Cardiac muscle cell (in vitro differentiated cells and primary cell): ENCODE measurements at places on chromosomes 1 and 21.

GRCh38 chr1:41218152-41218551 lies 24.0 kb downstream of the SCMH1 start:
- H3K36me3 ChIP-seq, result peaks cover 1% of the 10 kb centered on the region
- peaks cover 9% of the 10 kb centered on the region for H3K4me1 ChIP-seq
- H3K4me3 ChIP-seq, result no peak overlapping the region
- no peak overlapping the region for H3K27ac ChIP-seq
- H3K27me3 ChIP-seq, result no peaks in the 10 kb centered on the region

DNA sequence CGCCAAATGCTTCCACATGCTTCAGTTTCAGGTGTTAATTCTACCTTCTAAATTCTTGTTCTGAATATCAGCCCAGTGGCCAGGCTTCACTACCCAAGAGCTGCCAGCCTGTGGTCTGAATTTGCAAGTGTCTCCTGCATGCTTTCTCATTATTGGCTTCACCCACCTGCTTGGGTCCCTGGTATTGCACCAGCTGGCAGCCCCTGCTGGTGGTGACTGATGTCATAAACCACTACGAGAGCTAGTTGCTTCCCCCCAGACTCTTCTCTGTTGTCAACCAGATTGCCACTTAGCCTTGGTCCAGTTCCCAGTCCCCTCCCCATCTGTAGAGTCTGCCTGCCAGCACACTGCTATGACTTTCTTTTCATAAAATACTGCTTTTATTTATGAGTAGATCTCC lies 197.7 kb upstream of the DUSP10 start:
- no peak overlapping the region for H3K4me3 ChIP-seq
- no peak overlapping the region for H3K27ac ChIP-seq
- no peaks in the 10 kb centered on the region for H3K27me3 ChIP-seq
- no peak for DNase-seq
- H3K36me3 ChIP-seq, result no peaks in the 10 kb centered on the region

- no peaks in the 10 kb centered on the region for H3K36me3 ChIP-seq
- peaks cover 1% of the 10 kb centered on the region for H3K4me1 ChIP-seq
- DNase-seq, result no peak
These were observed 70.2 kb downstream of the TAS1R2 start for GRCh38 chr1:18789246-18789645.

- H3K4me1 ChIP-seq, result peaks cover 39% of the 10 kb centered on the region
- no peaks in the 10 kb centered on the region for H3K36me3 ChIP-seq
- peak; percentile 92 for DNase-seq
- no peak overlapping the region for H3K4me3 ChIP-seq
- H3K27me3 ChIP-seq, result no peaks in the 10 kb centered on the region
These were observed 15.2 kb downstream of the PTPRF start for GRCh38 chr1:43545695-43546387.

DNA sequence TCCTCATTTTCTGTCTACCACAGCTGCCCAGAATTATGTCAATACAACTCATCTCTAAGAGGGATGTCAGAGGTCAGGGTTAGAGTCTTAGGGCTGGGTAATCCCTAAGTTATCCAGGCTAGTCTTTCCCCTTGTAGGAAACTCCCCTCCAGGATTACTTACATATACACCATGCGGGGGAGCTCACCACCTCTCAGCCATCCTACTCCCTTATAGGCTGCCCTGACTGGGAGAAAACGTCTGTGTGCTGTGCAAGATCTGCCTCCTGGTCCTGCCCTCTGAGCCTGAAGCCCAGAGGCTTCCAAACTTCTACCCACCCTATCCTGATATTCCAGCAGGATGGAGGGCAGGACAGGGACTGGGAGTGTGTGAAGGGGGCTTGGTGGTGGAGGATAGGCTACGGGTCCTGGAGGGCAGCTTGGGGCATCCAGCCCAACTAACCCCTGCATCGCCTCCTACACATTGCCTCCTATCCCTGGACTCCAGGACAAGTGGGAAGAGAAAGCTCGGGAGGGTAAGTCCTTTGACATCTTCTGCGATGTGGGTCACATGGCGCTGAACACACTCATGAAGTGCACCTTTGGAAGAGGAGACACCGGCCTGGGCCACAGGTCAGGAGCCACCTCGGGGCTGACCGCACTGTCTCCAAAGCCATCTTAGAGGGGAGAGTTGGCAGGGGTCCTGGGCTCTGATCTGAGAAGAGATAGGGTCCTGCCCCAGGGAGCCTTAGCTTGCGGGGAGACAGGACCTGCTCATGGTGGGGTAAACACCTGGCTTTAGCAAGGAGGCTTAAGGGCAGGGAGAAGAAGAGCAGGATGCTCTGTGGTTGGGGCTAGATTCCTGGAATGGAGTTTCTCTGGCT lies 14.4 kb downstream of the CYP4B1 start:
- no peaks in the 10 kb centered on the region for H3K36me3 ChIP-seq
- H3K27ac ChIP-seq, result no peak overlapping the region
- H3K4me1 ChIP-seq, result no peaks in the 10 kb centered on the region
- no peak for DNase-seq

GRCh38 chr1:235597867-235598553 lies 51.6 kb downstream of the GNG4 start:
- peak; percentile 4 for DNase-seq
- no peaks in the 10 kb centered on the region for H3K27me3 ChIP-seq
- H3K4me3 ChIP-seq, result no peak overlapping the region
- H3K27ac ChIP-seq, result no peak overlapping the region
- H3K4me1 ChIP-seq, result no peaks in the 10 kb centered on the region

DNA sequence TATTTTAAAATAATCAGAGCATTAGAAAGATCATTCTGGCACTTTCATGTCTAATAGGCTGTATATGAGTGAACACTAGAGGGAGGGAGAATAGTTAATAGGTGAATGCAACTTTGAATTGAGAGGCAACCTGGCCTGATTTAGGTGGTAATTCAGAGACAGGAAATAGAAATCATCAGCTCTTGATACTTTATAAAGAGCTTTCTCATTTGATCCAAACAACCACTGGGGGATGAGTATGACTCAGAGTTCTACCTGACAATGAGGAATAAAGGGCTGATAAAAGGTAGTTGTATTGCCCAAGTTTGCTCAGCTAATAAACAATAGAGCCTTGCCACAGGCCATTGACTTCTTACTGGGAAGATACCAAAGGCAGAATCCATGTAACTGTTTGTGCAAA lies 5.2 kb upstream of the FAM89A start:
- H3K4me1 ChIP-seq, result no peaks in the 10 kb centered on the region
- H3K27ac ChIP-seq, result no peak overlapping the region
- DNase-seq, result no peak
- H3K36me3 ChIP-seq, result no peaks in the 10 kb centered on the region

DNA sequence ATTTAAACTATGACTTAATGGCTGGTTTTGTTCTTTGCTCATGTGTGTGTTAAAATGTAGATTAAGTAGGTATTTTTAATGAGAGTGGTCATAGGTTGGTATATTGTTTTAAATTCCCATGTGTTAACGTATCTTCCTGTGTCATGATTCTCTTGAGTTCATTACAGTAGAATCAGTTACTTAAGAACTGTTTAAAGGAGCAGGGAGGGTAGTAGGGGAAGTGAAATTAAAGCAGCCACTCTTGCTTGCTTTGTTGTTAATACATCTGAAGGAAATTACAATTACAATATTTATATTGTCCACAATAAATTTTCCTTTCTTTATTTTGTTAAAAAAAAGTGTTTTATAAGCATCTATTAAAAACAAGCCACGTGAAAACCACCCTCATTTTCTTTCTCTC lies 119.2 kb upstream of the KIAA1614 start:
- H3K27me3 ChIP-seq, result no peaks in the 10 kb centered on the region
- no peaks in the 10 kb centered on the region for H3K4me1 ChIP-seq
- no peak overlapping the region for H3K27ac ChIP-seq
- no peaks in the 10 kb centered on the region for H3K36me3 ChIP-seq
- no peak for DNase-seq

DNA sequence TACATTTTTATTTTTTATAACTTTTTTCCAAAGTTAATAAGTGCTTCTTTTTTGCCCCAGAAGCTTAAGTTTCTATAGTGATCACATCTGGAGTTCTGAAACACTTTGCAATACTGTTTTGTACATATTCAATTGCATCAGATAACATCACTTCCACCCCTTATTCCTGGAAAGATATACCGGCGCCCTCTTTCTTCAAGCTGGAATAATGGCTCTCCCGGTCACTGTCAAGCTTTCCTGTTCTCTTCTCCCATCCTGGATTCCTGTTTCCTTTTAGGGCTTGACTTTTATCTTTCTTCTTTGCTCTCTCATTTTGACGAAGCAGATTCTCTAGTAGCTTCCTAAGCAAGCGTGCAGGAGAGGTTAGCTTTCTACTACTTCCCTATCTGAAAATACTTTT lies 1866.8 kb downstream of the MRPL39 start:
- H3K27ac ChIP-seq, result no peak overlapping the region
- no peaks in the 10 kb centered on the region for H3K27me3 ChIP-seq
- H3K4me1 ChIP-seq, result no peaks in the 10 kb centered on the region

DNA sequence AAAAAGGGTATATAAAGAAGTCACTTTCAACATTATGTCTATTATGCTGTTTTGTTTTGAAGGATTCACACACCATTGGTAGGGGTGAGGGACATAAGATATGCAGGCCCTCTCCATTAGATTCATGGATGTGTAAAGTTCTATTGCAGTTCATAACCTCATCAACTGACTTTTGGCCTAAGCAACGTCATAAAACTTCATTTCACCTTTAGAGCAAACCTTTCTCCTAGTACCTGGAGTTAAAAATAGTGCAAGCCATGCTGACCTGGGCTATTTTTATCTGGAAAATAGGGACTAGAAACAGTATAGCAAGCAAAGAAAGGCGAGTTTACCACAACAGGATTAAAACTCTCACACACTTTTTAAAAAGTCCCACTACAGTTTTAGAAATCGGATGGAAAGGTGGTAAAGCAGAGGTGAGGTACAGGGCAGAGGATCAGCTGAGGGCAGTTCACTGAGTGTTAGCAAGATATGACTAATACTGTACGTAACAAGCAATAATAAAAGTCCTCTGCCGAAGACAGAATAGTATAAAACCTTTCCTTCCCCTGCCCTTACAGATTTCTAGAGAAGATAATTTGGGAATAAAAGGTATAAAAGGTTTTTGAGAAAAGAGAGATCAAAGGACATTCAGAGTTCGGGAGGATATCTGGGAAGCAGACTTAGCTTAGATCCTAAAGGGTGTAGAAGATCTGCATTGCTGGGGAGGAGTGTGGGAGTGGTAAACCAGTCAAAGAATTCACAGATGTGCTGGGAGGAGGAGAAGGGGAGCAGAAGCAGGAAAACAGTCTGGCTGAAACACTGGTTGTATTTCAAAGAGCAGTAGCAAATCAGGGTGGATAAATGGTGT lies 14.3 kb downstream of the EGLN1 start:
- no peaks in the 10 kb centered on the region for H3K27me3 ChIP-seq
- peak overlapping the region; percentile 57 for H3K27ac ChIP-seq
- H3K4me1 ChIP-seq, result peaks cover 41% of the 10 kb centered on the region
- peak; percentile 72 for DNase-seq
- no peak overlapping the region for H3K4me3 ChIP-seq
- H3K36me3 ChIP-seq, result no peaks in the 10 kb centered on the region

- peak; percentile 94 for DNase-seq
- H3K27me3 ChIP-seq, result no peaks in the 10 kb centered on the region
These were observed 1.7 kb downstream of the LRP8 start for GRCh38 chr1:53326088-53326597.
